ENCODE measurements at places on chromosomes 13 and 19.

- H3K4me3 ChIP-seq, result no peak overlapping the region
- no peaks in the 10 kb centered on the region for H3K27me3 ChIP-seq
- no peak for DNase-seq
- no peaks in the 10 kb centered on the region for H3K4me1 ChIP-seq
- no peak overlapping the region for H3K27ac ChIP-seq
Observed at GRCh38 chr19:10004617-10005016, 5.7 kb downstream of the COL5A3 start.

DNA sequence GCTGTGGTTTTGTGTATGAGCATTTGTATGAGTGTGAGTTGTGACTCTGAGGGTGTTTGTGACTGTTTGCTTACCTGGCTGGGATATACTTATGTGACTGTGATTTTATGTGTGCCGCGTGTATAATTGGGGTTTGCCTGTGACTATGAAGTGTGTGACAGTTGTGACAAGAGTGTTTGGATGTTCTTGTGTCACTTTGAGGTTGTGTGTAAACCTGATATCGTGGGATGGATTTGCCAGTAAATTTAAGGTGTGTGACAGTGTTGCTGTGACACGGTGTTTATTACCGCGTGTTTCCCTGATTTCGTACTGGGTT lies 442 bp downstream of the ZNF420 start:
- H3K4me3 ChIP-seq, result peak overlapping the region; percentile 89
- H3K27ac ChIP-seq, result peak overlapping the region; percentile 77
- DNase-seq, result no peak
- peaks cover 25% of the 10 kb centered on the region for H3K4me1 ChIP-seq

DNA sequence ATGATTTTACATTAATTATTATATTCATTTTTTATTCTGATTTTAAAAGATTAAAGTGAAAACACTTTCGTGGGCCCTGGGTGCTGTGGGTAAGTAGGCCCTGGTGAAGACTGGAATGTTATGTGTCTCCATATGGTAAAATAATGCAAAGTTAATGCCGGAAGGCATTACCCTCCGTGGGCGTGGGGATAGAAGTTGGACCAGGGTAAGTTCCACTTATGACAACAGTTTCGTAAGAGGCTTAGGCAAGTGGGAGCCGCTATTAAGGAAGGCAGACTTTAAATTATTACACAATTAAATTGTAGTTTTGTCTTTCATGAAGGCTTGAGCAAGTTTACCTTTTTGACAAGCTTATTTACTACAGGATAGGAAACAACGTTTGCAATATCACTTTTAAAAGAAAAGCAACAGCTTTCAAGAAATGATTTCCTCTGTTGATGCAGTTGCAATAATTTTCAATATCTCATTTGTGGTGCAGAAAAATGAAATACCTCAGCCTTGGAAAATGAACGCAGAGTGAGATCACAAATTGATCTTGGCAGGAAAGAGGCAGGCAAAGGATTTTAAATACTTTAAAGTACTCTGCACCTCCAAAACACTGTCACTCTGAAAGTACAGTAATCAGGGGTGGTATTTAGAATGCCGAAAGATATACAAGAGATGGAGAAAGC lies 310.6 kb downstream of the DCT start:
- DNase-seq, result no peak
- no peak overlapping the region for H3K27ac ChIP-seq
- no peaks in the 10 kb centered on the region for H3K27me3 ChIP-seq
- H3K4me1 ChIP-seq, result no peaks in the 10 kb centered on the region
- no peak overlapping the region for H3K4me3 ChIP-seq
- H3K36me3 ChIP-seq, result no peaks in the 10 kb centered on the region

GRCh38 chr19:17757125-17757524 lies 5.8 kb downstream of the FCHO1 start:
- H3K4me1 ChIP-seq, result peaks cover 13% of the 10 kb centered on the region
- no peak overlapping the region for H3K27ac ChIP-seq

DNA sequence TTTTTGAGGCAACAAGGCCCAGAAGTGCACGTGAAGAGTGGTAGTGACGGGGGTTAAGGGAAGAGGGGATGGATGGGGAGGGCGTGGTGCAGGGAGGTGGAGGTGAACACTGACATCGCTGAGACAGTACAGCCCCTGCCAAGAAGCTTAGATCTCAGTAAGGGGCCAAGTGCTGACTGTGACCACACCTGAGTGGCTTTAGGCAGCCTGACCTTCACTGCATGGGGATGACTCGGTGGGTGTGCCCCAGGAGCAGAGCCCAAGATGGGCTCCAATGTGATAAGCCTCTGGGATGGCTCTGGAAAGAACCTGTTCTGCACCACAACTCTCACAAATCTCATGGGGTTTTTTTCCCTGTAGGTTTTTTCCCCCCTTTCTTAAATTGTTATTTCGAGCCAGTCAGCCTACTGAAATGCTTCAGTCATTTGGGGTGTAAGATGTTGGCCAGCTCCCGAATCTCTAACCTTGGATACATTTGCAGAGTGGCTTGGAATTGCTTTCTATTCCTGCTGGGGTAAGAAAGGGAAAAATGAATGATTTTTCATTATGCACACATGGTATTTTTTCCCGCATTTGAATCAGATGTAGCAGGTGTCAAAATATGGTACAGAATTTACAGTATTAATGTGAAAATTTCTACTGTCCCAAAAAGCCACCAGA lies 165.0 kb downstream of the TM9SF2 start:
- no peak for DNase-seq
- no peak overlapping the region for H3K4me3 ChIP-seq
- no peak overlapping the region for H3K27ac ChIP-seq
- H3K36me3 ChIP-seq, result no peaks in the 10 kb centered on the region
- H3K4me1 ChIP-seq, result no peaks in the 10 kb centered on the region

DNA sequence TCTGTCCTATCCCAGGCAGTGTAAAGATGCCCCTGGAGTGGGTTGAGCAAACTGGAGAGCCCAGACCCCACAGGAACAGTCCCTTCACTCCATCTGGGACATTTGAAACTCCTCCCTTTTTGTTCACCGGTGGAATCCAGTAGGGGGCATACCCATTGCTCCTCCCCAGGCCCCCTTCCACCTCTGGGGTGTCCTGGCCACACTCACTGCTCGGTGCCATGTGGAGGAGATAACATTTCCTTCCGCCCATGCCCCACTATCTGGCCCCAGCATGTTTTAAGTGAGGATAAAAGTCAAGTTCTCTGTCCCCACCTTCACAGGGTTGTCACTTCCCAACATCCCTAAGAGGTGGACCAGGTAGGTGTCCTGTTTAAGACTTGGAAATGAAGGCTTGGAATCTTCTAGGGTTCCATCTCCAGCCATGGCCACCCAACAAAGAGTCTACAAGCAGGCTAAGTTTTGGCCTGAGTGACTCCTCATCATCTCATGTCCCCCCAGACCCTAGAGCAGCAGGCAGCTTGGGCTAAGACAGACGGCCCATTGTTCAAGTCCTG lies 9.3 kb downstream of the ZNF526 start:
- H3K36me3 ChIP-seq, result peaks cover 96% of the 10 kb centered on the region
- no peak overlapping the region for H3K4me3 ChIP-seq
- DNase-seq, result no peak

DNA sequence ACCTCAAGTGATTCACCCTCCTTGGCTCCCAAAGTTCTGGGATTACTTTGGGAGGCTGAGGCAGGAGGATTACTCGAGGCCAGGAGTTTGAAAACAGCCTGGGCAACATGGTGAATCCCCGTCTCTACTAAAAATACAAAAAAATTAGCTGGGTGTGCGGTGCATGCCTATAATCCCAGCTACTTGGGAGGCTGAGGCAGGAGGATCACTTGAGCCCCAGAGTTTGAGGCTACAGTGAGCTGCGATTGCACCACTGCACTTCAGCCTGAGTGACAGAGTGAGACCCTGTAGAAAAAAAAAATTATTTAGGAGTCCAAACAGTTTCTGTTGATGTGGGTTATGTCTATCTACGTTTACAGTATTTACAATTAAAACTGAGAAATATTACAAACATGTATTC lies 6.7 kb downstream of the FOXA3 start:
- no peaks in the 10 kb centered on the region for H3K36me3 ChIP-seq
- no peak overlapping the region for H3K4me3 ChIP-seq
- no peak overlapping the region for H3K27ac ChIP-seq
- DNase-seq, result no peak

- peaks cover 46% of the 10 kb centered on the region for H3K36me3 ChIP-seq
- no peak overlapping the region for H3K4me3 ChIP-seq
- no peak for DNase-seq
- H3K4me1 ChIP-seq, result no peaks in the 10 kb centered on the region
- no peaks in the 10 kb centered on the region for H3K27me3 ChIP-seq
Observed at GRCh38 chr19:47266401-47266941, 8.2 kb upstream of the INAFM1 start.

DNA sequence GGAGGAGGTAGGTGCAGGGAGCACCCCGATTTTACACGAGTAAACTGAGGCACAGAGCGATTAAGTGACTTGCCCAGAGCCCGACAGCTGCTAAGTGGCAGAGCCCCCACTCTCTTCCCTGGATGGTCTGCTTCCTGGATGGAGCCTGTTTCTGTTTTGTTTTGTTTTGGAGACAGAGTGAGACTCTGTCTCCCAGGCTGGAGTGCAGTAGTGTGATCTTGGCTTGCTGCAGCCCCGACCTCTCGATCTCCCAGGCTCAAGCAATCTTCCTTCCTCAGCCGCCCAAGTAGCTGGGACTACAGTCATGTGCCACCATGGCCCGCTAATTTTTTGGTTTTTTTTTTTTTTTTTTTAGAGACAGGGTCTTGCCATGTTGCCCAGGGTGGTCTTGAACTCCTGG lies 17.3 kb downstream of the BICRA start:
- no peak overlapping the region for H3K4me3 ChIP-seq
- no peak for DNase-seq
- H3K27me3 ChIP-seq, result no peaks in the 10 kb centered on the region
- H3K27ac ChIP-seq, result no peak overlapping the region

DNA sequence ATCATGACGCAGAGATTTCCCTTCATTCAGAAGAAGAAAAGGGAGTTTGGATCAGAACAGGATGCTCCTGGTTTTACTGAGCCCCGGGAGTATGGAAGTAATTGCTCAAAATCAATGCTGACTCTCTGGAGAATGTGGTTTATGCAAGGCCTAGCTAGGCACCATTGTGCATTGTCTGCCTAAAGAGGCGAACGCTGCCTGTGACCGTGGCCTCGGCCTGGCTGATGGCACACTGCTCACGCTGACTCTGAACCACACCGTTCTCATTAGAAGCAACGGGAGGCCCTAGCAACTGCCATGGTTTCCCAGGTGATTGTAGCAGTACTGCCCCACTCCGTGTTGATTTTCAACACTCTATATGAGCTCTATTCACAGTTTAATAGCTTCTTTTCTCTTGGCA lies 41.7 kb upstream of the UBL3 start:
- H3K36me3 ChIP-seq, result no peaks in the 10 kb centered on the region
- H3K4me3 ChIP-seq, result no peak overlapping the region
- H3K4me1 ChIP-seq, result no peaks in the 10 kb centered on the region
- H3K27ac ChIP-seq, result no peak overlapping the region
- DNase-seq, result no peak

DNA sequence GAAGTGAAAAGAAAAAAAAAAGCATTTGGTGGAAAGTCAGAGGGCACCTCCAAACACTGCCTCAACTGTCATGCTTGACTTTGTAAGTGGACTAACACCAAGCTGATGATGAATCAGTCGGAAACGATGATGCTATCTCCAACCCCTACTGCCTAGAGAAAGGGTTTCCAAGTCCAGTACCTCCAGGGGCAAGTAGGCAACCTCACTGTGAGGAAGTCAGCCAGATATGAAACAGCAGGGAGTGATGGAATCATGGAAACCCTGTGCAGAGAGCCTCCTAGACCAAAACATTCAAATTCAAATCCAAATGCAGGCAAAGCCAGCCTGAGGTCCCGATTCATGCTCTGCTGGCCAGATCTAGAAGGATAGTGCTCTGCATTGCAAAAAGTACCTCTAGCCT lies 100.9 kb upstream of the SERP2 start:
- H3K27ac ChIP-seq, result peak overlapping the region; percentile 94
- H3K4me3 ChIP-seq, result no peak overlapping the region
- no peak for DNase-seq
- no peaks in the 10 kb centered on the region for H3K36me3 ChIP-seq
- no peaks in the 10 kb centered on the region for H3K27me3 ChIP-seq

DNA sequence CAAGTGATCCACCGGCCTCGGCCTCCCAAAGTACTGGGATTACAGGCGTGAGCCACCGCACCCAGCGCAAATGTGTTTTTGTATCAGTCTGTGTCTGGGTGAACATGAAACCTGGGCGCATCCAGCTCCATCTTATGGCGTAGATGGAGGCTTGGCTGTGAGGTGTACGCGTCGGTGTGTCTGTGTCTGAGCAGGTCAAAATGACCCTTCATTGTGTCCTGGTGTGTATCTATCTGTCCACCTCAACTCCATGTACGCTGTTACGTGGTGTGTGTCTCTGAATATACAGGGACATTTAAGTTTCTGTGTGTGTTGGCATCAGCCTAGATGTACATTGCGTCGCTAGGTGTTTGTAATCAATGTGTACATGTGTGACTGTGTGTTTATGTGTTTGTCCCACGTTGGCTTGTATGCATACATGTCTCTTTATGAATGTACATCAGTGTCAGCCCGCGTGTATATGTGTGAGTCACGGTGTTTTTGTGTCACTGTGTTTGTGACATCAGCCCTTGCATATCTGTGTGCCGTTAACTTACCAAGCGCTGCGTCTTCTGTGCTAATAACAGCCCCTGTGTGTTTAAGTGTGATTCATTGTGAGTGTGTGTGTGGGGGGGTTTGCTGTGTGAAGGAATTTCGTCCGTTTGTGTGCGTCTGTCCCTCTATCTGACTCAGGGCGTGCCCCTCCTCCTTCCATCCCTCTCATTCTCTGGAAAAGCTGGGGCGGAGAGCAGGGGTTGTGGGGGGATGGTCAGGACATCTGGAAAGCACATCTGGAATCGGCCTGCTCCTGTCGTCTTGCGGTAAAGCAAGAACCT lies 6.4 kb downstream of the AXL start:
- no peak for DNase-seq
- no peaks in the 10 kb centered on the region for H3K36me3 ChIP-seq
- H3K27ac ChIP-seq, result no peak overlapping the region
- H3K4me1 ChIP-seq, result no peaks in the 10 kb centered on the region
- peaks cover 20% of the 10 kb centered on the region for H3K27me3 ChIP-seq

DNA sequence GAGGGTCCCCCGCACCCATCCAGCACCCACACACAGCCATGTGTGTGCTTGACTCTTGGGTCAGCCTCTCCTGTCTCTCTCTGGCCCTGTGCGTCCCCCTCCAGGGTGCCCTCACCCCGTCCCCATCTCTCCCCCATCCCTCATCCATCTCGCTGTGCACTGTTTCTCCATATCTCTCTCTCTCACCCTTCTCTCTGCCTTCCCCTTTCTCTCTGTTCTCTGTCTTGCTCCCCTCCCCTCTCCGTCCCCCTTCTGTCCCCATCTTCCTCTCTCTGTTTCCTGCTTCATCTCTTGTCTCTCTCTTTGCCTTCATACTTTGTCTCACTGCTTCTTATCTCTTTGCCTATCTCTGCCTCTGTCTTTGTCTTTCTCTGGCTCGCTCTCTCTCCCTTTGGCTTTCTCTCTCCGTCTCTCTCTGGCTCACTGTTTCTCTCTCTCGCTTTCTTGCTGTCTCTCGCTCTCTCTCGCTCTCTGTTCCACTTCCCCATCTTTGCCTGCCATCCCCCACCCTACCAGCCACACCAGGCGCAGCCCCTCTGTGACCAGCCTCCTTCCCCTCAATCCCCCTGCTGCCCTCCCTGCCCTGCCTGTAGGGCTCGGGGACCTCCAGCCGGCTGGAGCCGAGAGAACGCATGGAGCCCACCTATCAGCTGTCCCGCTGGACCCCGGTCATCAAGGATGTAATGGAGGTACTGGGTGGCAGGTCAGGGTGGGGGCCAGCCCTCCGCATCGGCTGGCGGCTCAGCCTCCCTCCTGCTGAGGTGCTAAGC lies 8.9 kb downstream of the STXBP2 start:
- no peaks in the 10 kb centered on the region for H3K4me1 ChIP-seq
- no peak overlapping the region for H3K4me3 ChIP-seq
- no peak for DNase-seq
- no peaks in the 10 kb centered on the region for H3K36me3 ChIP-seq
- H3K27me3 ChIP-seq, result no peaks in the 10 kb centered on the region
- H3K27ac ChIP-seq, result no peak overlapping the region
